ENCODE measurements at places on chromosomes 11 and 22.
A peak's percentile ranks its signal among the peaks of the same experiment; 100 is the strongest.

- DNase-seq = no peak
Measured at GRCh38 chr11:60396799-60397198, 540 bp downstream of the MS4A14 start.

GRCh38 chr22:23117891-23118646, 23.7 kb downstream of the RSPH14 start:
- DNase-seq = peak; percentile 58

- no peak for DNase-seq
Measured at GRCh38 chr11:84398017-84398626, 1112.0 kb upstream of the CCDC90B start.

DNA sequence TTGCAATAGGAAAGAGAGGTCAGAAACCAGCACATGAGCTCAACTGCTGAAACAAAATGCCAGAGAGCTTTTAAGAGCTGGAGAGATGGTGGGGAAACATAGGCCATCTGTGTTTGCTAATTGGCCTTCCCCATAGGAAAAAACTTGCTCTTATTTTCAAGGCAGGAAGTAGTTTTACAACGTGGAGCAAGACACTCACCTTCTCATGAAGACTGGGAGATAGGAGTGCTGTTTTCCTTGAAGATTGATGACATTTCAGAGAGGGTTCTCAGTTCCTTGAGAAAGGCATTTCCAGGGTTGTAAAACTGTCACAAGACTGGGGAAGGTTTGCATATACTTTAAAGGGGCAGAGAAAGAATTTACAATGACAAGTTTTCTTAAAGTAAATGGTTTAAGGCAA, 586.3 kb upstream of the RAG2 start:
- DNase-seq = no peak

GRCh38 chr11:126924376-126925040, 76.1 kb downstream of the KIRREL3 start:
- DNase-seq = no peak

DNA sequence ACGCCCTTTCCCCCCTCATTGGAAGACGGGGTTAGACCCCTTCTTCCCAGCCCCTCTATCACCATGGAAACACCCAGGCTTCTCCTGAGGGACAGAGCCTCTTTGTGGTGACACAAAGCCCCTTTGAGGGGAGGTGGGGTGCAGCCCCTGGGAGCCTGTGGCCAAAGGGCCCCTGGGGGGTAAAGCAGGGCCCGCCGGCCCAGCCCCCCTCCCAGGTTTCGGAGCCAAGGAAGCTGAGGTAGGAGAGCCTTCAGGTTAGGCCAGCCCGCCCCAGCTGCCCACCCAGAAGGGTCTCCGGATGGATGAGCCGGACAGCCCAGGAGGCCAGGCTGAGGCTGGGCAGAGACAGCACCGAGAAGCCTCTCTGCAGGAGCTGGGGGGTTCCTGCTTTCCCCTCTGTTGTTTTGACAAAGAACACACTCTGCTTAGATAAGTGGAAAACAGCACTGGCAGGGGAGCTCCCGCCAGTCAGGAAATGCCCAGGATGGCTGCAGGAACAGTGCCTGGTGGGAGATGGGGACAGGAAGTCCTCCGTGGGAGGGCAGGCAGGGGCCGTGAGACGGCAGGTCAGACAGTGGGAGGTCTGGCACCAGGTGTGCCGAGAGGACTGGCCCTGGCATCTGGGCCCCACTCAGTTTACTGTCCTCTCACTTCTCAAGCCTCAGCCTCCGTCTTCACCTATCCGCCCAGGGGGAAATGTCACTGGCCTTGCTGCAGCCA, 18.2 kb downstream of the ARVCF start:
- no peak for DNase-seq
